Lung (tissue), 17 donors: ENCODE measurements at places on chromosomes 1 and 21. TPM values are rescaled to one million over a fixed set of nuclear protein-coding genes. Genes with fewer than 3 reads are reported as not detected.

DNA sequence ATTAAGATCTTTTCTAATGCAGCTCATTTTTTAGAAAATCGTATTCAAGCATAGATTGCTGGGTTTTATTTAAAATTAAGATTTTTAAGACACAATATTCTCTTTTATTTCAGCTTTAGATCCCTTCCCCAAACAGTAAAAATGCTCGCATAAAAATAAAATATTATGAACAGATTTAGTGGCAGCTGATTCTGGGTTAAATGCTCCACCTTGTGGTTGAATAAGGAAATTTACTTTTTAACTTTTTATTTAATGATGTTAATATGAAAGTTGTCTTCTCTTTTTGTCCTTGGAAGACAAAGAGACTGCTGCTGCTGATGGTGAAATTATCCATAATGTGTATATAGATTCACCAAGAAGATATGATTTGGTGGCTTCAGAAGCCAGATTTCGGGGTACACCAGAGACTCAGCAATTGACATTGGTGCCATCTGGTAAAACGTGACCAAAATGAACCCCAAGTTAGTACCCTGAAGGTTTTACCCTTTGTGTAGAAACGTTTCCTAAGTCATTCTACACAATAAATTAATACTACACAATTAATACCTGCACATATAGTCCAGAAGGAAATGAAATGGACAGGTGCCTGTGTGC, 128.0 kb downstream of the ADAMTS1 start:
- no peak for DNase-seq

DNA sequence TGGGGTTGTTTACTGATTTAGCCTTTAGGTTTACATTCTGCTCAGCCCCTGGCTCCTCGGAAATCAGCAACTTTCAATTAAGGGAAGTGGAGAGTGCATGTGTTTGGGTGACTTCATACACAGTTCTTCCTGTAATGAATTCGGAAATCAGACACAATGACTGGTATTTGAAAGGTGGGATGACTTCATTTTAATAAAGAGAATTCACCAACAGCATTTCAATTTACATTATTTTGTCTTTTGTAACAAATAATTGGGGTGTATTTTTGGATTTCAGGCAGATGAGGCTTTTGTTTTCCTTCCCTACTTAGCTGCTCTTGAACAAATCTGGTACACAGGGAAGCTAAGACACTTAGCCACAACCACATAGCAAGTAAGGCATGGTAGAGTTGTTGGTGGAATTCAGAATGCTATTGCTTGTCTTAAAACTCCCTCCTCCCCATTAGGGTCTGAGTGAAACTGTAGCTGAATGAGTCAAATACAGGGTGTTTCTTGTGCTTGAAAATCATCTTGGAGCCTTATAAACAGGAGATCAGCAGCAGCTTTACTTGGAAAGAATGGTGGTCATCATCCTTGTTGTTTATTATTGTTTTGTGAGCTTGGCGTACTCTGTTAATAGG, 917 bp downstream of the STX12 start:
- peak; percentile 52 for DNase-seq

DNA sequence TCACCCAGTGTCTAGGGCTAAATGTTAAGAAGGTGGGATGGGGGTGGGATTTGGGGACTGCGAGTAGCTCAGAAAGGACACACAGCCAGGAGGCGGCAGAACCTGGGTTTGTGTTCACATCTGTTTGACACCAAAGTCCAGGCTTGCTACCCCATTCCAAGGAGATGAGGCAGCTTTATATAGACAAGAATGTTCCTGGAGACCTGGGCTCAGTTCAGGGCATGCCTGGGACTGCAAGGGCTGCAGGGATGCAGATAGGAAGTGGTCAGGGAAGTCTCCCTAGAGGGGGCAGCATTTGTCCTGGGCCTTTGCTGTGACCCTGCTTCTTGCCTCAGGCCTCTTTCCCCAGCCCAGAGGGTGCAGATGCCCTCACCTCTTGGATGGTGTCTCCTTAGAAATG, 16.3 kb downstream of the PADI3 start:
- DNase-seq: no peak

The DHCR24 gene
- 735 TPM for total RNA-seq

DNA sequence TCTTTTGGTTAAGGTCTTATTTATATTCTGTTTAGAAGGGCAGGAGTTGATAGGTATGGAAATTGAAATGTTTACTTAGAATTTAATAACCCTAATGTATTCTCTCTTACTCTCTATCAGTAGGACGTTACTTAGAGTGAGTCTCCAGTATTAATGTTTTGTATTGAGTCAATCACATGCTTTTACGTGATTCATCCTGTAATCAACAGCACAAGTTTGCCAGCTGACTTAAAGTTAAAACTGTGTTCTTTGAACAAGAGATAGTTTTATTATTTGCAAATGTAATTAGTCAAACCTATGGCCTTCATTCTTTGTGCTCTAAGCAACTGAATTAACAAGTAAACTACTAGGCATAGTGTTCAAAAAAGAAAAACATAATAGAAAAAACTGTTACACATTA, 57.3 kb downstream of the PKN2 start:
- no peak for DNase-seq

DNA sequence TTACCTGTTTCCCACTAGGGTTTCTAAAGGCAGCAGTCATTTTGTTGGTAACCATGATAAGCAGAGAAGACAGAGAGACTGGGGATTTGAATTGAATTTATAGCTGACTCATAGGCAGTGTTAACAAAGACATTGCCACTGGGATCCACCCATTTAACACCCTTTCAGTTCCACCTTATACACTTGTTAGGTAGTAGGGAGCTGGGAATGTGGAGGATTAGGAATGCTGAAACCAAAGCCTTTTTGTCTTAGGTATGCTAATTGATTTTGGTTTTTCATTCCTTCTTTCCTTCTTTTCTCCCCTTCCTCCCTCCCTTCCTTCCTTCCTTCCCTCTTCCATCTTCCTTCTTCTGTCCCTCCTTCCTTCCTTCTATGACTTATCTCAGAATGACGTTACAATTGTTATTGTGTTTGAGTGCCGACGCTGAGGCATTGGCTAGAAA, 7.5 kb upstream of the EVI5 start:
- DNase-seq: no peak

The ADGRL2 gene
- total RNA-seq: 72.8 TPM

- no peak for DNase-seq
Measured at GRCh38 chr1:82927753-82928152, 1071.2 kb downstream of the TTLL7 start.

The AMPD1 gene
- 0.34 TPM for total RNA-seq

The TNNT2 gene
- 6.8 TPM for total RNA-seq

The GREM2 gene
- total RNA-seq: 0.92 TPM

GRCh38 chr1:76503736-76504135, 363.5 kb upstream of the ST6GALNAC5 start:
- no peak for DNase-seq

DNA sequence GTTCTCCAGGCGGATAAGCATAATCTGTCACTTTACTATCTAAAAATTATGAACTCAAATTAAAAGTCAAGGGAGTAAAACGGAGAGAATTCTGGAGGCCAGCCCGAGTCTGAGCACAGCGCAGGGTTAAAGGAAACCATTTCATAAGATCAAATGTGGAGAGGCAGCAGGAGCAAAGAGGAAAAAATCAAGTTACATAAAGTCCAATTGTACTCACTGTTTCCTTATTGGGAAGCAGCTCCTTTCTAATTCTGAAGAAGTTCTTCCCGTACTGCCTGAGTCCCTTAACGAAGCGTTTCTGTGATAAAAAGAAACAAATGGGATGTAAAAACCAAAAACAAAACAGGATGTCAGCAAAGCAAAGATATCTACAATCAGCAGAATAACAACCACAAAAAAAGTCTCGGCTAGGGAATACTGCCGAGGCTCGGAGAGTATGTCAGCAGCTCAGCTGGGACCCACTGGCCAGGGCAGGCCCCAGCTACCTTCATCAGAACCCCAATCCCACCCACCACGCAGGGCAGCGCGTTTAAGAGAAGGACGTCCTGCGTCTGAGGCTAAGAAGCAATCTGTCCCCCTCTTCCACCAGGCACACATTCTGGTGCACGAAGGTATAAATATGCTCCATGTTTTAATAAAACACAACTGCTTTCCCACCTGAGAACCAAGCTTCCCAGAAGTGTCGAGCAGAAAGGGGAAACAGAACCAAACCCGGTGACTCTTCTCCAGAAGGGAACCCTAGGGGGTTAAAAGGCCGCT, 104.8 kb downstream of the SLC45A1 start:
- peak; percentile 76 for DNase-seq

DNA sequence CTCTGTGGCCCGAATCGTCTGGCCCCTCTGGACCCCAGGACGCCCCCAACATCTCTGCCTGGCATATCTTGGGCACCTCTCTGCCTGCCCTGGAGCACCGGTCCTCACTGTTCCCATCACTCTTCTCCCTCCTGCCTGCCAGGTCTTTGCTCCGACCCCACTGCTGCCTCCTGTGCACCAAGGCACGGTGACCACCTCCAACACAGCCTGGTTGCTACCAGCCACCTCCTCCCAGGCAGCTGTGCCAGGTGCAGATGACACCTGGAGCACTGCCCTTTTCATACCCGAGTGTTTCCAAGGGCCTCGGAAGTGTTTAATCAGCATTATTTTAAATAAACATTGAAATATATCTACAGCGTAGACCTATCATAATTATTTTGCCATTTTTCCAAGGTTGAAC, 31.3 kb downstream of the PKNOX1 start:
- no peak for DNase-seq

The LRRC71 gene
- 4.9 TPM for total RNA-seq

DNA sequence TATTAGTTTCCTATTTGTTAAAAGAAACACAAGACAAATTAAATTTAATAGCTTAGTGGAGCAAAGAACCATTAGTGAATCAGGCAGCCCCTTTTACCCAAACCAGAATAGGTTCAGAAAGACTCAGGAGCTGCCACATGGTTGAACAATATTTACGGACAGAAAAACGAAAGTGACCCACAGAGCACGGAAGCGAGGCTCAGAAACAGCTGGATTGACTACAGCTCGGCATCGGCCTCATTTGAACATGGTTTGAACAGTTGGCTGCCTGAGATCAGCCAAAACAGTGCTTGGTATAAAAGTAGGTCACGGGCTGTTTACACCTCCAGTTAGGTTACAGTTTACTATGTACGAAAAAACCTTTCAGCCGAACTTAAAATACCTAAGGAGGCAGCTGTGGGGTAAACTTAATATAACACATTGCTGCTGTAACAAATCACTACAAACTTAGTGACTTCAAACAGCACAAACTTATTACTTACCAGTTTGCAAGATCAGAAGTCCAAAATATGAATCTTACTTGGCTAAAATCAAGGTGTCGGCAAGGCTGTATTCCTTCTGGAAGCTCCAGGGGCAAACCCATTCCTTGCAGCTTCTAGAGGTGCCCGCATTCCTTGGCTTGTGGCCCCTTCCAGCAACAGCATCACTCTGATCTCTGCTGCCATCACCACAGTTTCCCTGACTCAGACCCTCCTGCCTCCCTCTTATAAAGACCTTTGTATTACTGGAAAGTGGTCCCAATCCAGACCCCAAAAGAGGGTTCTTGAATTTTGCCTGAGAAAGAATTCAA, 11.8 kb downstream of the PADI4 start:
- DNase-seq: no peak

The PLEKHN1 gene
- total RNA-seq: 2.0 TPM

DNA sequence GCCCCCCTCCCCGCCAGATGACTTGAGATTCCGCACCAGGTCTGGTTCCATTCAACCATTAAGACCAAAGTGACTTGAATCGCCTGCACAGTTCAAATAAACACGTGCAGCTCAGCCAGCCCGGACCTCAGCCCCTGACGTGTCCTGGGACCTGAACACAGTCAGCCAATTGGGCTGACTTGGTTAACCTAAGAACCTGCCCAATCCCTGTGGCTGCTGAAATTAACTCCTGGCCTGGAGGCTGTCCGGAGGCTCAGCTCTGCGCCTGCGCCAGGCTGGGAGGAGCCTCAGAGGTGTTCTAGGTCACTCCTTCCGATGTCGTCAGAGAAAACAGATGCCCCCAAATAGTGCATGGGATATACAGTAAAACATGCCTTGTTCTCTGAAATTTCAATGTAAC, 73.4 kb downstream of the SCCPDH start:
- no peak for DNase-seq

The SPATA6 gene
- total RNA-seq: 31.0 TPM

DNA sequence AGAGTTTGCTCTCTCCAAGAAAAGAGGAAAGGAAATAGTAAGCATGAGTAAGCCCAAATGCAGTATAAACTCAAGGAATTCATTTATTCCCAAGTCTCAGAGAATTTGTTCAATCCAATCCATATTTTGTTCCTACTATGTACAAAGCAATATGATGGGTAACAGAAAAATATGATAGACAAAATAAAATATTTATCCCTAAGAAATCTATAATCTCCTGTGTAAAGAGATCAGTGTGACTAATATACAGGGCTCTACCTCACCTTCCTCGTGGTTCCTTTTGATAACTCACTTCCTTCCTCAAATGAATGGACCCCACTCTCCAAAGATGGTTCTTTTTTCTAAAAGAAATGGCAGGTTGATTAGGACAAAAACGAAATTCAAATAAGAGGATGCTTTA, 7.6 kb downstream of the CLSPN start:
- no peak for DNase-seq

DNA sequence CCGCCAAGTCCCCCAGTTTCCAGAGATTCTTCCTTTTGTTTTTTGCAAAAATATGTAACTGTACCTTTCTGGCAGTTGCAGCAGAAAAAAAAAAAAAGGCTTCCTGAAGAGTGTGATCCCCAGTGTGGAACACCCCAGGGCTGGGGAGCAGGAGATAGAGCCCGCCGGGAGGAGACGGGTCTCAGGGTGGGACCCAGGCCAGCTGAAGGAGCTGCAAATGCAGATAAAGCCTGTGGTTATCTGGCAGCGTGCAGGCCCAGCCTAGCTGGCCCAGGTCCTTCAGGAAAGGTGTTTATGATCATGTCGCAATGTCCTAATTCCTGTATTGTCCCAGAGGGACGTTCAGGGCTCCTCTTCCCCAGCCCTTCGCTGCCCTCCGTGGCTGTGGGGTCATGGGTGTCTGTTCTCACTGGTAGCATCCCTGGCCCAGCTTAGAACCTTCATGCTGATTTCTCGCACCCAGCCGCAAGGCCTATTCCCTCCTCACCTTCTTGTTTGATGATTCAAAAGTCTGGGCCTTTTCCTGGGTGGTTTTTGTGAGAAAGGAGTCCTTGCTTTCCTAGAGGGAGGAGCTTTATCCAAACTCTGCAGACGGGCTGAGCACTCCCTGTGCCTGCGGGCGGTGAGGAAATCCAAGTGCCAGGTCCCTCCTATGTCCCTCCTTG, 26.2 kb downstream of the RNF187 start:
- DNase-seq: no peak

GRCh38 chr1:243432136-243432535, 176.3 kb downstream of the SDCCAG8 start:
- DNase-seq: no peak

The TACSTD2 gene
- 187 TPM for total RNA-seq

GRCh38 chr1:112524251-112524650, 15.5 kb downstream of the WNT2B start:
- no peak for DNase-seq

DNA sequence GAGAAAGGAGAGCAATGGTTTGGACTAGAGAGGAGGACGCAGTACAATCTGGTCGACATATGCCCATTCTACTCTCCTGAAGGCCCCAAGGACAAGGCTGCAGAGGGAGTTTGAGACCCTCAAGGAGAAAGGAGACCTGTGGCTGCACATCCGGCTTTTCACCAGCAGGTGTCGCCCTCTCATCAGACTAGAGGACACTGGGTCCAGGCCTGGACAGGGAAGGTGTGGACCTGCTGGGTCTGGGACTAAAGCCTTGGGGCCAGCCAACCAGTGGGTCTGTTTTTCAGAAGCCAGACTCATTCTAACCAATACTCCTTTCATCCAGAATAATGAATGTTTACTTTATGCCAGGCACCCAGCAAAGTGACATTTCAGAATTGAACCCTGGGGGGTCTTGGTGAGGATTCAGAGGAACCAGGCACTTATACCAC, 5.0 kb downstream of the SRARP start:
- DNase-seq: peak; percentile 78

The LRRC38 gene
- total RNA-seq: not detected

GRCh38 chr1:8797216-8797615, 20.2 kb downstream of the RERE start:
- no peak for DNase-seq

The HHAT gene
- total RNA-seq: 11.3 TPM
